ENCODE measurements at places on chromosomes 3 and 15.

GRCh38 chr3:128473737-128474136, 7.0 kb upstream of the DNAJB8 start:
- no peak for DNase-seq

- no peak for DNase-seq
These were observed 12.5 kb downstream of the MBNL1 start for GRCh38 chr3:152281133-152281713.

- DNase-seq: no peak
These were observed 304.9 kb upstream of the ADAMTS9 start for GRCh38 chr3:64992530-64993285.

GRCh38 chr15:29900237-29901189, 78.2 kb upstream of the TJP1 start:
- no peak for DNase-seq

- DNase-seq: no peak
These were observed 46.2 kb downstream of the SLC25A26 start for GRCh38 chr3:66267031-66267430.

GRCh38 chr3:132726341-132726823, 4.2 kb upstream of the NPHP3 start:
- peak; percentile 66 for DNase-seq

- DNase-seq: no peak
These were observed 261.4 kb downstream of the EPHA3 start for GRCh38 chr3:89368846-89369245.

- DNase-seq: no peak
These were observed 213.6 kb downstream of the FEZF2 start for GRCh38 chr3:62159709-62160092.

GRCh38 chr3:13110678-13111116, 37.5 kb upstream of the IQSEC1 start:
- peak; percentile 13 for DNase-seq

DNA sequence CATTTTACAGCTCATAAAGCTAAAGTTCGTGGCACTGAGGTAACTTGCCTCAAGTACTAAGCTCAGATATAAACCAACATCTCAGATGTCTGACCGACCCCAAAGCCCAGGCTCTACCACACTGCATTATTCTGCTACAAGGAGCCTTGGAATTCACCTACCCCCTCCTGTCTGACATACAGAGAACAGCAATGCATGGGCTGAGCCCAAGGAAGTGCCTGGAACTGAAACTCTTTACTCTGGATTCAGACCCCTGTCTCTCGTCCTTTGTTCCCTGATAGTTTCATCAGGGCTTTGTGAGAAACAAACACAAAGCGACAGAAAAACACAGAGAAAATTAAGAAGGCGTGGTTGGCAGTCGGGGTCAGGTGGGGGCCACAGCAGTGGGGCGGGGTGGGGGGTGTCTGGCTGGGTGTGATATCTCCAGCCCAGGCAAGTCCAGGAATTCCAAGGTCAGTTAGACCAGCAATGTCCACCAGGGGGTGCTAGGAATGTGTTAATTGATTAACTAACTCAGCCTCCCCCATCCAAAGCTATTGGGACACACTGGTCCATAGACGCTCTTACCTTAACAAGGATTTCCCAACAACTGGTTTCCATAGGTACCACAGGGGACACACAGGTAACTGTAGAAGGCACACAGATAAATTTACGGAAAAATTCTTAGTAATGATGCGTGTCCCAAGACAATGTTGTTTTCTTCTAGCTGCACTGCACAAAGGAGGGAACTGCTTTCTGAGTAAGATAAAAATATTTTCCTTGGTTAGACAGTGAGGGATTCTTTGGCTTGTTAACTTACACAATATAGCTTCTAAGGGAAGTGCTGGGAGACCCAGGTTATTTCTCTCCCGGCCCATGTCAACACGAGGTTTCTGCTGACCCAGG, 18.8 kb upstream of the SSUH2 start:
- no peak for DNase-seq

- no peak for DNase-seq
These were observed 7.3 kb upstream of the ISLR2 start for GRCh38 chr15:74123131-74123429.

DNA sequence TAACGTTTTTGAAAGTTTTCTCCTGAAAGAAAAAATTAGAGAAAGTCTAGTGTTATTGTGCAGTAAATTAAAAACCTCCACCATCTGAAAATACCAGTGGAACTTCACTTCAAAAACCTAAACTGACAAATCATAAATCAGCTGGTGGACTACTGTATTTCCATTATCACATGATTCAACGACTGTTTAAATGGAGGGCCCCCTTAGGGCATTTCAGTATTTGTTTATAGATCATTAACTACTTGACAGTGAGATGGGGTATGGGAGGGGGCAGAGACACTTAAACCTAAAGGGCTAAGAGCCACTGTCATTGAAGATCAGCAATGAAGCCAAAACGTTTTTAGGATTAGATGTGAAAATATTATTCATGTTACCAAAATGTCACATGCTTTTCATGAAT, 8.8 kb upstream of the C15orf61 start:
- DNase-seq: no peak

- DNase-seq: no peak
These were observed 161.1 kb upstream of the BCL6 start for GRCh38 chr3:187906416-187906815.

DNA sequence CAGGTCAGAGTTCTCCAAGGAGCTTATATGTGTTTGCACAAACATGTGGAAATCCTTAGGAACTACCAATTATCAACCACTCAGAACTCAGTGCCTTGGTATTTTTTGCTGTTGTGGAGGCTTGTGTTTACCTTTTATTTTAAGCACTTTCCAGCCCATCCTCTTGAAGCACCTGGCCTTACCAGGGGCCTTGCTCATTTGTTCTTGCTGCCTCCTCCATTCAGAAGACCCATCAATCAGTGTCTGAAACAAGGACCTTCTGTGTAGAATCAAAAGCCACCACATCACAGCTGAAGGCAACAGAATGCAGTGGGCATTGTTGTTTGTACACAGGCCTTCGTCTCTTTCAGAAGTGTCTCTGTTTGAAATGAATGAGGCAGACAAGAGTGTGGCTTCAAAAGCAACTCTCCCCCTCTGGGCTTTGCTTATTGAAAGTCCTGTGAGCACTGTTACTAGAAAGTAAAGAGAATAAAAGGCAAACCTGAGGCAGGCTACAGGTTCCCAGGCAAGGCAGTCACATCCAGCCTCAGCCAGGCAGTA, 24.5 kb upstream of the LIPC start:
- DNase-seq: no peak

- DNase-seq: peak; percentile 46
These were observed 224.6 kb downstream of the VPS13C start for GRCh38 chr15:61835496-61836106.

DNA sequence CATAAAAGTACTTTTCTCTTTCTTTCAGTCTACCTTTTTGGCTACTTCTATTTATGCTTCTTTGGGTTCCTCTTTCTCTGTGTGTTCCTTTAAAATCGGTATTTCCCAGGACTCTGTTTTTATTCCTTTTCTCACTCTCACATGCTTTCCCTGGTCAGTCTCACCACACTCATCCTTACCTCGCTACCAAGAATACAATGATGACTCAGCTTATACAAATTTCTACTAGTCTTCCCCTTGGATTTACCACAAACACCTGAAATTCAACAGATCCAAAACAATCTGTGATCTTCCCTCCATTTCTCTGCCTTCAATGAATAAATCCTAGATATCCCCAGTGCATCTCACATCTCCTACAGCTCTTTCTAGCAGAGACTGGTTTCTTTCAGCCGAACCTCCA, 52.9 kb downstream of the TUBGCP4 start:
- no peak for DNase-seq

DNA sequence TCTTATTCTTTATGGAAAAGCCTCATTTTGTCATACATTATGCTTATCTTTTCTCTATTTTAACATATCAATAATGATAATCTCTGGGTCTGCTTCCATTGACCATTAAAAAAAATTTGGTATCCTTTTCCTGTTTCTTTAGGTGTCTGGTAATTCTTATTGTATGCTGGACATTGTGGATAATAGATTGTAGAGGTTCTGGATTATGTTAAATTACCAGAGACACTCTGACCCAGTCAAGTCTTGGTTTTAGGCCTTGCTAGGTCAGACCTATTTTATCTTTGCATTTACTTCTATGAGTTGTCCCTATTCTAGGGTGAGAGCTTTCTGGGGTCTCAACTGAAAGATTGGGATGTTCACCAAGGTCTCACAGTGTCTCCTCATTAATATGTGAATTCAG, 9.3 kb downstream of the MOBP start:
- no peak for DNase-seq

Data from CD4-positive, alpha-beta memory T cell (primary cell).